ENCODE measurements at places on chromosomes 12 and 14.

DNA sequence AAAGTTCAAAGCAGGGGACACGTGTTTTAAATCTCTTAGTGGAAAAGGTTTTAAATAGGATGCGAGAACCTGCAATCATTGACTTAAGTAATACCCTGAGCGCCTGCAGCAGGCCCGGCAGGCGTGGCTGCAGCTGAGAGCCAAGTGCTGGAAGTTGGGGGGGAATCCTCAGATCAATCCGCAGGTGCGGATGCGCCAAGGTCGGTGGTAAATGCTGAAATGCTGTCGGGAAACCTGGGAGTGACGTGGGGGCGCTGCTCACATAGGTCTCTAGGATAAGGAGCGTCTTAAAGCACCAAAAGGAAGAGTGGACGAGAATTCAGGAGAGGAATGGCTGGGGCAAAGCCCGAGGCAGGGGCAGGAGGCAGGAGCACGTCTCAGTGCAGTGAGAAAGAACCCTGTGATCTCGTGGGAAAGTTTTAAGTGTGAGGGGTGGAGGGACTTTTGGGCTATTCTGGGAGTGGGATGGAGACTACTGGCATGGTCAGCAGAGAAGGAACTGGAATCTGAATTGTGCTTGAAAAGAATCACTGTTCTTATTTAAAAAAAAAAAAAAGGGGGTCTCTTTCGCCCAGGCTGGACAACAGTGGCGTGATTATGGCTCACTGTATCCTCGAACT is 883 bp upstream of the CDCA4 start:
- peak; percentile 55 for DNase-seq

- no peak for DNase-seq
Observed at GRCh38 chr14:87343652-87344051, 649.3 kb downstream of the GALC start.

DNA sequence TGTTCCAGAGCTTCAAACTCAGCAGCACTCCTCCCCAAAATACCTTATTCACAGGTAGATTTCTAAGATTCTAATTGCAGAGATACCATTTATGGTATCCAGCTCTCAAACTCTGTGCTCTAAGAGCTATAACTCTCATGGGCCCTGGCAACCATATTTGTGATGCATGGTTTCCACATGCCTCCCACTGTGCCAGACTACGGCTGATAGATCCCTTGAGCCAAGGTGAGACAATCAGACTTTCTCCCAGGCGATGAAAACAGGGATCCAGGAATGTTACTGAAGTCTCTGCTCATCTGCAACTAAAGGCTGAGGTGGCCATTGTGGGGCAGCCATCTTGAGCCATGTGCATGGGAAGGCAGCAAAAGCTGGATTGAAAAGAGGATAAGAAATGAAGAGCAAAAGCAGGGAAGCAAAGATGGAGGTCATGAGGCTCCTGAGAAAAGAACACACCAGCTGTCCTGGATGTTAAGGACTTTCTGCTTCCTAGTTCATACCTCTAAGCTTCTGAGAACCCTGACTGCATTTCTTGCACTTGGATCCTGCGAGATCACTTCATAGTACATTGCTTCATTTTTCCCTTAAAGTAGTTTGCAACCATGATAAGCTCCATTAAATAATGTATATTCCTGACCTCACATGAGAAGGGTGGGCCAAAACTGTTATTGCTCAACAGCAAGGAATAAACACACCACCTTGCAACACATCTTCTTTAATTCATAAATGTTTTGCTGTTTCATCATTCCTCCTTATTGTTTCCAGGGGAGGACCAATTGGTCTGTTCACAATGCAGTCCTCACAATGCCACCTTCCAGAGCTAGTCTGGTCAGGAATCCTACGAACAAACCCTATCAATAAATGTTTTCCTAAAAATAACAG is 5.4 kb downstream of the EGLN3 start:
- no peak for DNase-seq

- no peak for DNase-seq
Observed at GRCh38 chr14:53896726-53897125, 59.9 kb downstream of the BMP4 start.

- DNase-seq = no peak
Observed at GRCh38 chr14:62736048-62737043, 308.9 kb downstream of the KCNH5 start.

DNA sequence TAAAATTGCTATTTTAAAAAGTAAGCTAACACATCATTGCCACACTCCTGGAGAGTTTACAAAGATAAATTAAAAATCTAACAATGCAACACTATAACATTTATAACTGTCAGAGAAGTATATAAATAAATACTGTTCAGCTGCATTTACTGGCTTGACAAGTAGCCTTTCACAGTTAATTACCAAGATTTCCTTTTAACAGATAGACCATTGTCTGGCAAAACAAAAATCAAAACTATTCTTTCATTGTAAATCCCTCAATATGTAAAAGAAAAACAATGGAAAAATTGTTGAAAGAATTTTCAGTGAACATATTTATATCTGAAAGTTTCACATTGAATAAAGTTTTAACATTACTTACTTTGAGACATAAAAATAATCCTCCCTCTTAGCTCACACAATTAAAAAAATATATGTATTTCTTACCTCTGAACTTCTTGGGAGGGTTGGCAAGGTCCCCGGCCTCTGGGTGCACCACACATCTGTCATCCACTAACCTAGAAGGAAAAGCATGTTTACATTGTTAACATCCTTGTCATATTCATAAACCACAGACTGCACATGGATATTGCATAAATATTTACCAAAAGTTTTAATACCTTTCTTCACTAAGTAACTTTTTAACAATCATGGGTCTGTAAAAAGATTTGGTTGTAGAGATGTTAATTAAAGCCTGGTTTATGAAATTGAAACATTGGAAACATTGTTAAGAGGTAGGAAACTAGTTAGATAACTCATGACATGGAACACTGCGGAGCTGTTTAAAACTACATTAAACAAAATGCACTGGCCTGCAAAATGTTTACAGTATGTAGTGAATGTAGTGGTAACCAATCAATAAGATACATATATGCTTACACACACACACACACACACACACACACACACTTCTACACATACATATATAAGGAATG is 43.0 kb downstream of the ITPR2 start:
- DNase-seq = no peak

GRCh38 chr14:53999061-53999488 is 42.5 kb upstream of the BMP4 start:
- no peak for DNase-seq

GRCh38 chr14:103518422-103519042 is 4.1 kb downstream of the CKB start:
- DNase-seq = peak; percentile 52

- DNase-seq = no peak
Observed at GRCh38 chr12:64790166-64790565, 31.0 kb upstream of the GNS start.

- DNase-seq = no peak
Observed at GRCh38 chr14:23910101-23910875, 43.3 kb upstream of the DHRS4 start.

DNA sequence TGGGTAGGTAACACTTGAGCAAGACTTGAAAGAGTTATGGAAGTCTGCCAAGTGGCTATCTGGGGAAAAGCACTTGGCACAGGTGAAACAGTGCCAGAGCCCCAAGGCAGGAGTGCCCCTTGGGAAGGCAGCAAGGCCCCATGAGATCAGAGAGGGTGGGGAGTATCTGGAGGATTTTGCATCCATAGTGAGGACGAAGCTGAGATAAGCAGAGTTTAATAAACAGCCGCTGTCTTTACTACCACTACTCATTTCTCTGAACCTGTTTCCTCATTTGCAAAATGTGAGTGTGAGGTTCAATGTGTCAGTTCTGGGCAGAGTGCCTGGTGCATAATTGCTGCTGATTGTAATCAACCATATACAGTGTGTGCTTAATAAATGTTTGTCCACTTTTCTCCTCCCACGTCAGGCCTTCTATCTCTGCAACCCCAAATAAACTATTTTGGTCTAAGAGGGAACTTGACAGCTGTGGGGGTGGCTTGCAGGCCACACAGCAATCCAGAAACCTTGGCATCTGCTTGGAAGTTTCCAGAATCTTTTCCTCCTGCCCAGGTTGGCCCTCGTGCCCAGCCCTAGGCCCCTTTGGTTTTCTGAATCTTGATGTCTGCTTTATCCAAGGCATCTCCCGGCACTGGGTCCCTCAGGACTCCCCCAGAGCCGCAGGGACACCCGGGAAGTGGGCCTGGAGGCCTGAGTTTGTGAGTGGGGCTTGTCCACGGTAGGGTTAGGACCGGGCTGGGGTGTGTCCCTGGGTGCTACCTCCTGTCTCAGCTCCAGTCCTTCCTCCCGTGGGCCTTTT is 4.5 kb downstream of the ABCB9 start:
- DNase-seq = no peak

DNA sequence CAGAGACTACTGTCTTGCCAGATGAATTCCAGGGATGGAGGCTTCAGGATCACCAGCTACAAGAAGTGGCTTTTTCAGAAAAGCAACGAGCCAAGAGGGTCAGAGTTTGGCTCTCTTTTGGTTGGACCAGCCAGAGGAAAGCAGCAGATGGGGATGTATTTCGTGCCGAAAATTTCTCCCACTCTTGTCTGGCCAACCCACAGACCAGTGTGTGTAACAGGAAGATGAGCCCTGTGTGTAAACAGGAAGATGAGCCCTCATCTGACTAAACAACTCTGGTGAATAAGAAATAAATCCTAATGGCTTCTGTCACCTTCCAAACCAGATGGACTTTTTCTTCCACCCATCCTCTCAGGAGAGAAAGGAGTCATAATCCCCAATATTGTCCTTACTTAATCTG is 13.1 kb downstream of the GPR68 start:
- DNase-seq = no peak

DNA sequence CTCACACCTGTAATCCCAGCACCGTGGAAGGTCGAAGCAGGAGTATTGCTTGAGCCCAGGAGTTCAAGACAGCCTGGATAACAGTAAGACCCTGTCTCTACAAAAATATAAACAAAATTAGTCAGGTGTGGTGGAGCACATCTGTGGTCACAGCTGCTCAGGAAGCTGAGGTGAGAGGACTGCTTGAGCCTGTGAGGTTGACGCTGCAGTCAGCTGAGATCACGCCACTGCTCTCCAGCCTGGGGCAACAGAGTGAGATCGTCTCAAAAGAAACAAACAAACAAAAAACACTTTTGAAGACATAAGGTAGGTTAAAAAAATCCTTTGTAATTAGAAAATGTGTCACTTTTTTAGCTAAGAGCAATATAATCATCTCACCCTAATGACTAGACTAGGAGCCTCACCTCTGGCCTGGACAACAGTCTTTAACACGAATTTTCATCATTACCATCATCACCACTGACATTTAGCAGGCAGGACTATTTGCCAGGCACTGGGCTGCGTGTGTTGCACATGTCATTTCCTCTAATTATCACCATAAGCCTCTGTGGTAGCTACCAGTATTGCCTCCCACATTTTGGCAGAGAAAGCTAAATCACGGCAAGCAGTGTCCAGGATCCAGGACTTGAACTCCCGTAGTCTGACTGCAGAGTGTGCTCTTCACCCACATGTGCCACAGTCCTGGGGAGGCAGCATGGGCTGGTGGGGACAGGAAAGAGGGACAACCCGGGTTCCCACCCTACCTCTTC is 4.6 kb upstream of the SYCP3 start:
- peak; percentile 62 for DNase-seq

- no peak for DNase-seq
Observed at GRCh38 chr12:90274407-90274806, 565.8 kb upstream of the ATP2B1 start.

GRCh38 chr12:76830436-76830835 is 48.4 kb downstream of the CSRP2 start:
- no peak for DNase-seq

- no peak for DNase-seq
Observed at GRCh38 chr12:31474751-31475150, 116.2 kb downstream of the DENND5B start.

GRCh38 chr14:83885837-83886293 is 1644.1 kb upstream of the FLRT2 start:
- DNase-seq = no peak

GRCh38 chr12:56103823-56104108 is 593 bp upstream of the PA2G4 start:
- DNase-seq = no peak

DNA sequence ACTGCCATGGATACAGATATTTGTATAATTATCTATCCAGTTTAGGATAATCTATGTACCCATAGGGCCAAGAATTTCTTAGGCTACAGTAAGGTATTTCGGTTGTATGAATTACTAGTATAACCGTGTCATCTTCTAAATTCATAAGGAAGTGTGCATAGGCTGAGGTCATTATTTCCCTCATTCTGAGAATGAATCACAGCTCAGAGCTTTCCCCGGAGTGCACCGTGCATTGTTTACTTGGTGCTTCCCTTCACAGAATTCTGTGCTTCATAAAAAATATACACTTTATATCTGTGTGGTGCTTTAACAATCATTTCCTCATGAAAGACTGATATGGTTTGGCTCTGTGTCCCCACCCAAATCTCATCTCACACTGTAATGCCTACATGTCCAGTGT is 514.1 kb downstream of the ETNK1 start:
- no peak for DNase-seq

DNA sequence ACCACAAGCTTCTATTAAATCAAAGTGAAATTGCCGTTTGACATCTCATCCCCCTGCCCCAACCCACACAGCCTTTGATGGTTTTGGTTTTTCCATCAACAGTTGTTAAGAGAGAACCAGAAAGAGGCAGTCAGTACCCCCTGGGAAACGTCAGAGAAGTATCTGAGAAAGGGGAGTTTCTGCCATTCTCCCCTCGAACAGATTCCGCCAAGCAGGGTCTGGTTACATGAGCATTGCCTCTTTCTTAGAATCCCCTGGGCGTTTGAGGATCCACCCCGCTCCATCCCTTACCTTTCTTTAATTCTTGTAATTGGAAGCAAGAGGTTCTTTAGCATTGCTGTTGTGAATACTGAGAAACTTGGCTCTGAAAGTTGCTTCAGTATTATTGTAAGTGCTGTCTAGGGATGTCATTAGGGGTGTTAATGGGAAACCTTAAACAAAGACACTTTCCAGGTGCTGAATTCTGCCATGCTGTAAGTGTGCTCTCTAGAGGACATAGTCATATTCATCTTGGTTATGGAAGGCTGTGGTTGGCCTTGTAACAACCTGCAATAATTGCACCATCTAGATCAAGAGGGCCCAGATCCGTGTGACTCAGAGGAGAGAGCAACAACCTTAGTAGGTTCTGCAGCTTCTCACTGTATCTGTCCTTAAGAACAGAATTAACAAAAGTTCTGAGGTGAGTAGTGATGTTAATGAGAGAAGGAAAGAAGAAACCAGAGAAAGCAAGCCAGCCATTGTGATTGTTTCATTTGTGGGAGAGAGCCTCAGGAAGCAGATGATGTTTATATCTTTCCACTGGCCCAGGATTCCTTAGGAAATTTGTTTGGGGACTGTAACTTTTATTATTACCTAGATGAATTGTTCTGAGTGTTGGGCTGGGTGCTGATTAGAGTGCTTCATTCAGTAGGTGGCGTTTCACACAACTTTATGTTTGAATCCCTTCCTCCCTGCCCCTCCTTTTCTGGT is 9.0 kb downstream of the TMBIM6 start:
- no peak for DNase-seq

All from CD8-positive, alpha-beta memory T cell (primary cell).